Epithelial cell of alveolus of lung (primary cell): ENCODE measurements at places on chromosomes 2 and 18. TPM values are rescaled to one million over a fixed set of nuclear protein-coding genes. Genes with fewer than 3 reads are reported as not detected.

Gene KCNK3
- 3.9 TPM in 1 of 2 replicates, not detected in the other for total RNA-seq

Gene TUBA4B
- total RNA-seq, result not detected in 2 replicates

Gene LRATD1
- total RNA-seq, result 0.64 and 3.5 TPM in 2 replicates

Gene VRK2
- 11.5 and 14.4 TPM in 2 replicates for total RNA-seq

Gene ZNF396
- total RNA-seq, result 0.78 and 1.4 TPM in 2 replicates

Gene REG3G
- not detected in 2 replicates for total RNA-seq

Gene TTC39C
- total RNA-seq, result 15.6 and 28.9 TPM in 2 replicates

Gene PROM2
- 0.72 and 1.0 TPM in 2 replicates for total RNA-seq

Gene PLGLB1
- total RNA-seq, result 0.13 and 1.2 TPM in 2 replicates

Gene TWIST2
- 63.5 and 68.2 TPM in 2 replicates for total RNA-seq

Gene SGPP2
- total RNA-seq, result 0.13 and 0.48 TPM in 2 replicates

Gene VWA3B
- total RNA-seq, result not detected in 2 replicates

Gene NEU4
- total RNA-seq, result 0.08 TPM in 1 of 2 replicates, not detected in the other

Gene TEKT4
- not detected in 2 replicates for total RNA-seq

Gene POTEC
- not detected in 2 replicates for total RNA-seq

Gene SMAD7
- total RNA-seq, result 23.8 and 26.3 TPM in 2 replicates

Gene CD8B2
- not detected in 2 replicates for total RNA-seq

Gene FSHR
- total RNA-seq, result not detected in 2 replicates

Gene ADCY3
- total RNA-seq, result 26.5 and 71.5 TPM in 2 replicates

Gene RAPGEF4
- total RNA-seq, result 0.13 and 2.1 TPM in 2 replicates

Gene ZSWIM2
- total RNA-seq, result not detected in 2 replicates

Gene IL1RL2
- 0.52 and 0.88 TPM in 2 replicates for total RNA-seq

Gene ALLC
- total RNA-seq, result not detected in 2 replicates

Gene CAMKMT
- total RNA-seq, result 1.4 and 2.7 TPM in 2 replicates

Gene TCF23
- total RNA-seq, result not detected in 2 replicates

Gene REG3A
- not detected in 2 replicates for total RNA-seq

Gene HSBP1L1
- total RNA-seq, result 13.7 and 61.7 TPM in 2 replicates

Gene SPHKAP
- 0.08 and 0.26 TPM in 2 replicates for total RNA-seq

Gene GREB1
- total RNA-seq, result 0.13 and 1.4 TPM in 2 replicates

Gene DCAF17
- 8.8 and 11.3 TPM in 2 replicates for total RNA-seq

Gene LYG2
- not detected in 2 replicates for total RNA-seq
